ENCODE measurements at places on chromosomes 12 and 14.

GRCh38 chr14:76193696-76194095 lies 42.0 kb downstream of the GPATCH2L start:
- DNase-seq = no peak

DNA sequence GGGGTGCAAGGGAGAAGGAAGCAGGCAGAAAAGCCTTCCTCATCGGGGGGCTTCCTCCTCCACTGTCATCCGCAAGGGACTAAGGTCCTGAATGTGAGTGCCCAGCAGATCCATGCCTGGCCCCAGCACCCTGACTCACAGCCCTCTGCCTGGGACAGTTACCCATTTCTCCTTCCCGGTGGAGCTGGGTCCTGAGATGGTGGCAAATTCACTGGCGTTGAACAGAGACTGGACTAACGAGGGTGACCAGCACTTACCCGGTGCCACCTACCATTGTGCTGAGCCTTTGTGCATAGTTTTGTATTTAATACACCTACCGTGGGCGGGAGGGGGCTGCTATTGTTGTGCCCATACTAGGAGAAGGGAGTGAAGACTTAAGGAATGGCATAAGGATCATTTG lies 30.9 kb upstream of the PLEKHG6 start:
- DNase-seq = no peak

DNA sequence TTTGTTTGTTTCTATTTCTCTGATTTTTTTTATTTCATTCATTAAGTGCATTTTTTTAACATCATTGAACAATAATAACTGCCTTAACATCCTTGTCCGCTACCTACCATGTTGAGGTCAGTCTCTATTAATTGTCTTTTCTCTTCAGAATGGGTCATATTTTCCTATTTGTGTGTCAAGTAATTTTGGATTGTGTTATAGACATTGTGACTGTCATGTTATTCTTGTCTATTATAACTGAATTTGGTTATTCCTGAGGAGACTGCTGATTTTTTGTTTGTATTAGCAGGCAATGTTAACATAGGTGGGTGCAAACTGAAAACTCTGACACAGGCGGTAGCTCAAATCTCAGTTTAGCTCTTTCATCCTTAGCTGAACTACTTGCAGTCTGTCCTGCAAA lies 169.9 kb downstream of the DICER1 start:
- no peak for DNase-seq

DNA sequence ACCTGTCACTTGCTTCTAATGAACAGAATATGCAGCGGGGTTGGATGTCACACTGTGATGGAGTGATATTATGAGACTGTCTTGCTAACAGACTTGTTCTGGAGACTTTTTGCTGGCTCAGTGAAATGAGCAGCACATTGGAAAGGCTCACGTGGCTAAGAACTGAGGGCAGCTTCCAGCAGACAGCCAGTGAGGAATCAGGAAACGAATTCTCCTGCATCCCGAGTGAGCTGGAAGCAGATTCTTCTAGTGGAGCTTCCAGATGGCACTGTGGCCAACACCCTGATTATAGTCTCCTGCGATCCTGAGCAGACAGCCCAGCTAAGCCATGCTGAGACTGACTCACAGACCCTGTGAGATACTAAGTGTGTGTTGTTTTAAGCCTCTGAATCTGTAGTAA lies 16.1 kb upstream of the TSPAN9 start:
- no peak for DNase-seq

GRCh38 chr14:104609666-104610065 lies 5.1 kb upstream of the TMEM179 start:
- DNase-seq = no peak

DNA sequence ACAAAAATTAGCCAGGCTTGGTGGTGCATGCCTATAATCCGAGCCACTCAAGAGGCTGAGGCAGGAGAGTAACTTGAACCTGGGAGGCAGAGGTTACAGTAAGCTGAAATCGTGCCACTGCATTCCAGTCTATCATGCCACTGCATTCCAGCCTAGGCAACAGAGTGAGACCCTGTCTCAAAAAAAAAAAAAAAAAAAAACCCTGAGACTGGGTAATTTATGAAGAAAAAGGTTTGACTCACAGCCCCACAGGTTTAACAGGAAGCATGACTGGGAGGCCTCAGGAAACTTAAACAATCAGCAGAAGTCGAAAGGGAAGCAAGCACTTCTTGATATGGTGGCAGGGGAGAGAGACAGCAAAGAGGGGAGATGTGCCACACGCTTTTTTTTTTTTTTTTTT lies 123.2 kb downstream of the GXYLT1 start:
- DNase-seq = no peak

DNA sequence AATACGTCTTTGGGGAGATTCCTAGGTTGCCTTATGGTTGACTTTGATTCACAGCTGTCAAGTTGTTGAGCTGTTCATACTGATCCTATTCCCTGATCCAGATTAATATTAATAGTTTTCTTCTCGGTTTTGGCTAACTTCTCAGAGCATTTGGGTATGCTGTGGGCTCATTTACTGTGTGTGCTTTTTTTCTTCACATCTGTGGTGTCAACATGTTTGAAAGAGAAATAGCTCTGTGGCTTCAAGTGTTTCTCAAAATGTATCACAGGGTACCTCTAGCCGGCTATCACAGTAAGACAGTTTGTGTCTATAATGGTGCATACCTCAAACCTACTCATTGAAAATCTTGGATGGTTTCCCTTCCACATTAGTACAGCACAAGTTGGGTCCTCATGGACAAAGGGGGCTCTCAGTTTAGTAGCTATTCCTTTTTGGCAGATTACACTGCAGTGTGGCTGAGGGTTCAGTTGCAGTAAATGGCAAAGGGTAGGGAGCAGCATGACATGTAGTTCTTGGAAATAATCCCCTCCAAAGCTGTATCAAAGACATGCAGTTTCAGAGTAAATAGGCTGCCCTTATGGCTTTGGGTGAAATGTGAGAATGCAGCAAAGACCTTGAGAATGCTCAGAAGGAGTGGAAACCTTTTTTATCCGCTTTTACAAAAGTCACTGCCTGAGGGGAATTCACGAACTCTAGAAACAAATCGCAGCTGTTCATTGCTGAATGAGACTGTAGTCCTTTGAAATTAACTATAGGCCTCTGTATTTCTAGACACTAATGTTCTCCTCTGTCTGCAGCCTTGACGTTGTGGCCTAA lies 102.4 kb upstream of the ATF1 start:
- DNase-seq = no peak

GRCh38 chr14:71338153-71338552 lies 430.9 kb downstream of the PCNX1 start:
- DNase-seq = no peak

DNA sequence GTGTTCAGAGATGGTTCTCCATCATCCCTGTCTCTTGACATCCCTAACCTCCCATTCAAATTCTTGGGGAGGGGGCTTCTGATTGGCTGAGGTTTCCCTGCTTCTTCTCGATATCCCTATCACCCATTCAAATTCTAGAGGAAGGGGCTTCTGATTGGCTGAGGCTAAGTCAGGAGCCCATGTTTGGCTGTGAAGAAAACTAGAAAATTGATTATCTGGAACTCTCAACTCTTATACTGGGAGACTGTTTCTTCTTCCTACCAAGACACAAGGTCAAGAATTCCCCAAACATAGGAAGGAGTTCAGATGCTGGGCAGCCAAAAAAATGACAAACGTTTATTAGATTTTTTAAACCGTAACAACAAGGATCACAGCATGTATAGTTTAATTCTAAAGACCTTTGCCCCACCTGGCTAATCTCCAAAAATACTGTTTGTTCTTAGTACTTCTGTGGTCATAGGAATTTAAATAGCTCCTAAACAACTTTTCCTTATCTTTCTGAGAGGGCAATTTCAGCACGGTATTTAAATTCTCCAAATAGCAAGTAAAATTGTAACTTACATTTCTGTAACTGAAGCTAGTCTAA lies 26.4 kb downstream of the SPIC start:
- DNase-seq = no peak

- DNase-seq = no peak
These were observed 12.3 kb downstream of the CAPS2 start for GRCh38 chr12:75317784-75318183.

DNA sequence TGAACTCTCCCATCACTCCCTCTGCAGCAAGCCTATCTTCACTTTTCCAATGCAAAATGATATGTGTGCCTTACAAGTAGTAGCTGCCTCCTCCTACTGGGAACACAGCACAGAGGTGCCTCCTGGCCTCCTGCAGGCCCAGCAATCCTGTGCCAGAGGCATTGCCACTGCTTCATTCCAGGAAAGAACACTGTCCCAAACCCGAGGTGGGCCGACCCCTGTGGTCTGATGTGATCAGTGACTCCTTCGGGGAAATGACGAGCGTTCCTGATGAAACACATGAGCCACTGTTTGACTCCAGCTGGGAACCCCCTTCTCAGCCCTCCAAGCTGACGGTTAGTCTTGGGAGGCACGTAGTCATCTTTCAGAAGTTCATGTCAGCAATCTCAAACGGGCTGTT lies 19.5 kb downstream of the PSMC1 start:
- no peak for DNase-seq

DNA sequence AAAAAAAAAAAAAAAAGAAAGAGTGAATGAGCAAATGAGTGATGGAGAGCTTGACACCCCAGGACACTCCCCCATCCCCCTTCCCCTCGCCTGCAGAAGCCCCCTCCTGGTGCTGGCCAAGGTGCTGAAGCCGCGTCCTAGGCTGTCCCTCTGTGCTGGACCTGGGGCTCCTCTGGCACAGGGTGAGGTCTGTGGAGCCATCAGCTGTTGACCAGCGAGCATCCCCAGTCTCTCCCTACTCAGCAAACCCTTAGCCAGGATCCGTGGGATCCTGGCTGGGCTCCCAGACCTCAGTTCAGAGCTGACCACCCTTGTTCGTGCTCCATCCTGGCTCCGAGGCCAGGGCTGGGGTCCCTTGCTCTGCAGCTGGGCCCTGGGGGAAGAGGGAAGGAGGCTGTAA lies 5.4 kb upstream of the KIF26A start:
- peak; percentile 8 for DNase-seq

GRCh38 chr14:33948145-33948868 lies 2.6 kb downstream of the EGLN3 start:
- no peak for DNase-seq

DNA sequence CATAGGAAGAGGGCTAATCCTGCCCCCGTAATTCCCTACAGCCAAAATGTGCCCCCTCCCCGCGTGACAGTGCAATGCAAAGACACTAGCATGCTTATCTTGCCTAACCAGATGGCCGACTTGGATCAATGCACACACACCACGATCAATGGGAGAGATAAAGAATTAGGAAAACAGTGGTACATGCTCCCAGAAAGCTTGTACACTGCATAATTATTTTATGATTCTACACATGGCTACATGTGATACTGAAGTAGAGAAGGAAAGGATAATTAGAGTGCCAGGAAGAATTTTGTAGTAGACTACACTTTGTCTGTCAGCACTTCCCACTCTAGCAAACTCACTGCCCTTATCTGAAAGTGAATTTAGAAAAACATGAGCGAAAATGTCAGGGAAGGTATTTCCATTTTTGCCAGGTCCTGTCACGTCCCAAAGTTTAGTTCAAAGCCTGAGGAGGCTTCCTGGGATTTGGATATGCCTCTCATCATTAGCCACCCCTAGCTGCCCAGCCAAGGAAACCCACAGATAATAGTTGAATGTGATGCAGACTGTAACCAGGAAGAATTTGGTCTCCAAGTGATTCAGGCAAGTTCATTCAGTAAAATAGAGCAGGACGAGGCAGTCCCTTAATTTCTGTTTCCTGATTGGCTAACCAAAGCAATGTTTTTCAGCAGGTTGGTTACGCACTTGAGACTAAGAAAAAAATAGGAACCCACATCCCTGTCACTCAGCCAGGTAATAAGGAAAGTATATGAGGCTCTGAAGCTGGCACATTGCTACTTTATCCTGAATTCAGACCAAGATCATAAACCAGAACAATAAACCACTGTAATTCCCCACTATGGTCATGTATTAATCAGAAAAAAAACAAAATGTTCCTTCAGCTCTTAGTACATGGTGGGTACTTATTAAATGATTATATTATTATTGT lies 199.6 kb upstream of the OTX2 start:
- no peak for DNase-seq

DNA sequence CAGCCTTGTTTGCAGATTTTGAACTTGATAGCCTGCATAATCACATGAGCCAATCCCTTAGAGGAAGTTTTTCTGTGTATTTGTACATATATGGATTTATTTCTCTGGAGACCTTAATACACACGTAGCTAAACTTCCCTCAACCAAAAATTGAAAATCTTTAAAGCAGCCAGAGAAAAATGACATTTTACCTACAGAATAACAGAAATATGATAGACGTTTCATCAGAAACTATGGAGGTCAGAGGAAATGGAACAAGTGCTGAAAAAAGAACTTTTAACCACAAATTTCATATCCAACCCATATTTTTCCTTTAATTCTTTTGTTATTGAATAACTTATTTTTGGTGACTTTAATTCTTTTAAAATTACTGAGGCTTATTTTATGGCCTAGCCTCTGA lies 177.7 kb downstream of the CCDC91 start:
- DNase-seq = no peak

DNA sequence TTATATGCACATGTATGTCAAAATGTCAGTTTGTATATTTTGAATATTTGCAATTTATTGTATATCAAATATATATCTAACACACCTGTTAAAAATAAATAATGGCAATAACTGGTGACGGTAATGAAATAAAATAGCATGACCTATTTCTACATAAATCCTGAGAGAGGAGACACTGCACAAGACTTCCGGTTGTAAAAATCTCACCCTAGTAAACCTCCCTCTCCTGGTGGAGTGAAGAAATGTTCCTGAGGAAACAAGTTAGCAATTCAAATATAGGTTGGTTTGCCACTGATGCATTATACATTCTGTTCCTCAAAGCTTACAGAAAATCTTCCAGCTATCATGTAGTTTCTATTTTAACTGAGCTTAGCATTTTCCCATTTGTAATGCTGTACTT lies 166.1 kb upstream of the SYT10 start:
- no peak for DNase-seq

- DNase-seq = no peak
These were observed 40.9 kb upstream of the RERGL start for GRCh38 chr12:18130851-18131250.

- no peak for DNase-seq
These were observed 604.0 kb downstream of the NOVA1 start for GRCh38 chr14:25993830-25994229.

Data from CD4-positive, alpha-beta T cell treated with Interleukin-15 for 1 hour (primary cell).